ENCODE measurements at places on chromosomes 12 and 14. TPM values are rescaled to one million over a fixed set of nuclear protein-coding genes. Genes with fewer than 3 reads are reported as not detected.

Gene PRH2
- 0.68 TPM for total RNA-seq

Gene SPRYD4
- 2.3 TPM for total RNA-seq

Gene AKAP3
- 1.3 TPM for total RNA-seq

Gene TESPA1
- 6.7 TPM for total RNA-seq

Gene IFNG-AS1
- not detected for total RNA-seq

Gene LRP1
- 87.9 TPM for total RNA-seq

Gene ACADS
- total RNA-seq = 16.3 TPM

Gene VDR
- total RNA-seq = 20.4 TPM

Gene STYX
- 9.7 TPM for total RNA-seq

Gene ITGB7
- total RNA-seq = 7.2 TPM

Gene KRT8
- total RNA-seq = 50.2 TPM

Gene HOXC4
- total RNA-seq = 1.1 TPM

Gene SLC39A5
- total RNA-seq = not detected

Gene CFAP251
- total RNA-seq = 1.9 TPM

Gene ARF3
- 62.6 TPM for total RNA-seq

Gene TMEM119
- 0.08 TPM for total RNA-seq

Gene SLCO1B1
- not detected for total RNA-seq

Gene NELL2
- total RNA-seq = 0.38 TPM

Gene PLEK2
- 17.9 TPM for total RNA-seq

Gene GPR162
- total RNA-seq = not detected

Gene OR4E2
- total RNA-seq = not detected

Gene MANSC1
- total RNA-seq = 50.2 TPM

Gene MDP1
- 10.6 TPM for total RNA-seq

Gene EID3
- 1.8 TPM for total RNA-seq

Gene TAS2R7
- not detected for total RNA-seq

Gene HOXC12
- not detected for total RNA-seq

Gene GPR65
- 0.34 TPM for total RNA-seq

Gene TRPV4
- 3.8 TPM for total RNA-seq

Gene GNPNAT1
- 15.3 TPM for total RNA-seq

Gene REM2
- 0.26 TPM for total RNA-seq

Gene DYRK4
- total RNA-seq = 13.0 TPM

Gene NTS
- not detected for total RNA-seq

Gene P2RX7
- 2.7 TPM for total RNA-seq

Gene ATP5MC2
- 240 TPM for total RNA-seq

Gene REC8
- total RNA-seq = 0.47 TPM

Gene CLEC2A
- not detected for total RNA-seq

Gene C1QL4
- total RNA-seq = not detected

Gene CRIP2
- total RNA-seq = 100 TPM

Gene SLC39A2
- 11.4 TPM for total RNA-seq

Gene ABCC9
- total RNA-seq = 11.6 TPM

All from esophagus squamous epithelium (tissue), 5 donors.